Activated naive CD4-positive, alpha-beta T cell treated with anti-CD3 and anti-CD28 coated beads, Interleukin-2, amount 50 U/mL, for 72 hours (primary cell): ENCODE measurements at places on chromosomes 11 and 22. TPM values are rescaled to one million over a fixed set of nuclear protein-coding genes. Genes with fewer than 3 reads are reported as not detected.

Gene MAPK1
- 92.6 TPM for total RNA-seq

DNA sequence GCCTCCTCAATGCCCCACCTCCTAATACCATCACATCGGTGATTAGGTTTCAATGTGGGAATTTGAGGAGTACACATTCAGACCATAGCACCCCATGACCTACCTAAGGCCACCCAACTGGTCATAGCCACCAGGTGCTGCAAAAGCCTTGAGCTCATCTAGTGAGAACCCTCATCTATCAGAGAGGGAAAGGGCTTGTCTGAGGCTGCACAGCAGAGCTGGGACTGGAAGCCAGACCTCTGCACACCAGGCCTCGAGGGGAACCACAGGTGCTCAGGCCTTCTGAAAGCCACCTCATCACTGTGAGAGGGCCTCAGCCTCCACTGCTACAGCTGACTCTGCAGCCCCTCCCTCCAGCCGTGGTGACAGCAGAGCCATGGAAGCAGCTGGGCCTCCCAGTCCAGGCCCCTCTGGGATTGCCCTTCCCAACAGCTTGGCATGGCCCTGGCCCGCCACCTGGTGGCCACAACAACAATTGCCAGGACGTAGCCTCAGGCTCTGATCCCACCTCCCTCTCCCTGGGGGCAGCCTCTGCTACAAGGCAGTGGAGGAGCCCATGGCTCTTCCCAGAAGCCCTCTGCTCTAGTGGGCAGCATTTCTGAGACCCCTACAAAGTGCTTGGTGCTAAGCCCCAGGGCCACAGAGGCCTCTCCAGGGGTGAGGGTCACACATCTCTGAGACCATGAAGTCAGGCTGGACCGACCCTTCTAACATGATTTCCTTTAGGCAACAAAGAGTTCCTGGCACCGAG is 41.0 kb upstream of the PRDM11 start:
- no peak for DNase-seq

DNA sequence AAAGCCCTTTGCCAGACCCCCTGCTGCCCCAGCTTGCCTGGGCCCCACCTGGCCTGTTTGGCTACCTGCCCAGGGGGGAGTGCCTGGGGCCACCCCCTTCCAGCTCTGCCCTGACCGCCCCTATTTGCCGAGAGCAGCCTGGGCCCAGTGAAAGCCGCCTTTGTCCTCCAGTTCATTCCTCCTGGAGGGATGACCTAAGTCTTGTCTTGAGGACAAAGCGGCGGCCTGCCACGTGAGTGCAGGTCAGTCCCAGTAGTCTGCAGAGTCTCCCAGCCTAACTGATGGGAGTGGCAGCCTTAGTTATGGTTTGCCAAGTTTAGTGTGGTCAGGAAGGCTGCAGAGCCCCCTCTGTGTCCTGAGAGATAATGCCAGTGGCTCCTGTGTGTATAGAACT is 115.9 kb upstream of the CRYBB3 start:
- no peak for DNase-seq

DNA sequence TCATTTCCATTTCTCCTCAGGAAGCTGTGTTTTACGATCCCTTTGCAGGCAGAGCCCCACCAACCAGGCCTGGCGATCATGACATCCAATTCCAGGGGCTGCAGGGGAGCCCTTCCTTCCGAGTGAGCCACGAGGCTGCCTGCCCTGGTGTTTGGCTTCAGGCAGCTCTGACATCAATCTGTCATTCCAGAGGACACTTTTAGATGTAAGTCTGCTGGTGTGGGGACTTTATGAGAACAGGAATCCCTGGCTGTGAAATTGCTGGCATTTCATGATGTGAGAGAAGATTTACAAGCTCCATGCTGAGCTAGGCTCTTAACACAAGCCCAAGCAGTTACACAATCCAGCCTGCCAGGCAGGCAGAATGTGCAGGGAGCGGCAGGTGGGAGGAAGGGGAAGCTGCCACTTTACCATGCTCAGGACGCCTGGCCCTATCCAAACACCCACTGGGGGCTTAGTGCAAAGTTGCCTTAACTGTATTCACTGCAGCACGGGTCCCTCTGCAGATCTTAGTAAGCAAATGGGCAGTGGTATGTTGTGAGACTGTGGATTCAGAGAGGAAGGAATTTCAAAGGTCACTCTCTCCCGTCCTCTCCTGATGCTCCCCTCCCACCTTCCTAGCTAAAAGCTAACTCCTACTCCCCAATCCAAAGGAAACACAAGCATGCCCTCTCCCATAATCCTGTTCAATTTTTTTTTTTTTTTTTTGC is 43.4 kb upstream of the MICAL2 start:
- no peak for DNase-seq

- DNase-seq: no peak
These were observed 14.3 kb upstream of the BCL9L start for GRCh38 chr11:118939953-118940598.

Gene EHF
- total RNA-seq: not detected

DNA sequence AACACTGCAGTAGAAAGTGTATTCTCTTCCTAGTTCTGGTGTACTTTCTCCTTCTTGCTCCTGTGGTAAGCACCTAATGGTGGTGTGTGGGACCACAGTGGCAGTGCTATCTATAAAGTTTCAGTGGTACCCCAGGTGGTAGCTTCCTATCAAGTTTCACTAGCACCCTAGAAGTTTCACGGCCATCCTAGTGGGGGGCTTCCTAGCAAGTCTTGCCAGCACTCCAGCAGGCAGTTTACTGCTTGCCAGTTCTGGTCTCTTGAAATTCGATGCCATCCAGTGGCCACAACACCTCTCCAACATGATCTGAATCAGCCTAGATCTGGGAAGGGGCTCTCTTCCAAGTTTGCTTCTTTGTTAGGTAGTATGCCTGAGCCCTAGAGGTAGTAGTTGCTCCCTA is 229.6 kb downstream of the SWAP70 start:
- no peak for DNase-seq

- no peak for DNase-seq
These were observed 1326.4 kb downstream of the BRD1 start for GRCh38 chr22:48501231-48501750.

- no peak for DNase-seq
These were observed 354.9 kb downstream of the TMEM135 start for GRCh38 chr11:87392665-87393064.

GRCh38 chr11:58963551-58964104 is 24.3 kb downstream of the GLYATL1 start:
- no peak for DNase-seq

GRCh38 chr22:24189249-24190158 is 8.2 kb downstream of the SUSD2 start:
- peak; percentile 62 for DNase-seq

DNA sequence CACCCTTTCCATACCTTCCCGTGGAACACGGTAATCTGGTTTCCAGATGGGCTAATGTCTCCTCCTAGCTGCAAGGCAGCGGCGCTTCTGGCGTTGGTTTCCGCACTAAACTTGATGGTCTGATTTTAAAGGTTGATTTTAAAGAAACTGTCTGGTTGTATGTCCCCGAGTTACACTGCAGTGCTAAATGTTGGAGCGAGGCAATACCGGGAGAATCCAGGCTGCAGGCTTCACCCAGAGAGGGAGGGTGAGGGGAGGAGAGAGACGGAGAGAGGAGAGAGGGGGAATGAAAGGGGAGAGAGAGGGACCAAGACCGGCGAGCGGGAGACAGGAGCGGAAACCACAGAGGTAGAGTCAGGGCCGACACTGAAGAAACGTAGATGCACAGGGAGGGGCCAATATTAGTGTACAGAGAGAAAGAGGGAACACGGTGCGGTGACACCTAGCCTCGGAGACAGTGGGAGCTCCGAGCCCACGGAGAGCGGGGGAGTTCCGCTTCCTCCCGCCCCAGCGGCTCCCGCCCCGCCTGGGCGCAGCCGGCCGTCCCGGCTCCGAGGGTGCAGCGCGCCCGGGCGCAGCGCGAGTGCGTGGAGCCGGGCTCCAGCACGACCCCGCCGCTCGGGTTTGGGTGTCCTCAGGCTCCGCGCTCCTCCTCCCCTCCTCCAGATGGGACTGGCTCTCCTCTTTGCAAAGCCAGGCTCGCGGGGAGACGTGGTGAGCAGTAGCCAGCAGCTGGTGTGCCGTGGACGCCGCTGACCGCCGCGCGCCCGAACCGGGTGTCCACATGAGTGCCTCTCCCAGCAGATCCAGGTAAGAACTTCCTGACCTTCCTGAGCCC is 71.9 kb upstream of the GRAMD1B start:
- DNase-seq: no peak

Gene OR6M1
- total RNA-seq: not detected

DNA sequence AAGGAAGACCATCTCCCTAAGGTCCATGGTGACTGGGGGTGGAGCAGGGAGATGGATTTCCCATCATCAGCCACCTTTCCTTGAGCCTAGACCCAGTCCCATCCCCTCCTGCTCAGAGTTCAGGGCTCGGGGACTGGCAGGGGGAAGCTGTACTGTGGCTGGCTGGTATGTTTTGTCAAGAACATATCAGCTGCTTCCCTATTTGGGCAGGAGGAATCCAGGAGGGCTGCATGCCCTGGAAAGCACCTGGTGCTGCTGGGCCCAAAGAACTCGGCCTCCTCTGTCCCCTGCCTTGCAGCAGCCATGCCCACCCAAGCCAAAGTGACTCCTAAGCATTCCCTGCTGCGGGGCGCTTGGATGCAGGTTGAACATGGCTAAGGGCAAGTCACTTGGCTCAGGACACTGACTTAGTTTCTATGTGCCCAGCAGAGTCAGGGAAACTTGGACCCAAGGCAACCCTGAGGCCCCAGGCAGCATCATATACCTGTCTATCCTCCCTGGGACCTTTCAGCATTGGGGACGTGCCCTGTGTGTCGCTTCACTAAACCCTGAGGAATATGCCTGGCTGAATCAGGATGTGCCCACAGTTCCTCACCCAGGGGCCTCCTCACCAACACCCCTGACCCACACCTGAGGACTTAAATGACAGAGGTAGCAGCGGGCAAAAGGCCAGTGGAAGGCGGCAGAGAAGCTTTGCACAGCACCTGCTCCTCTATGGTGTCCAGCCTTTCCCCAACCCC is 43.1 kb downstream of the BUD13 start:
- no peak for DNase-seq

DNA sequence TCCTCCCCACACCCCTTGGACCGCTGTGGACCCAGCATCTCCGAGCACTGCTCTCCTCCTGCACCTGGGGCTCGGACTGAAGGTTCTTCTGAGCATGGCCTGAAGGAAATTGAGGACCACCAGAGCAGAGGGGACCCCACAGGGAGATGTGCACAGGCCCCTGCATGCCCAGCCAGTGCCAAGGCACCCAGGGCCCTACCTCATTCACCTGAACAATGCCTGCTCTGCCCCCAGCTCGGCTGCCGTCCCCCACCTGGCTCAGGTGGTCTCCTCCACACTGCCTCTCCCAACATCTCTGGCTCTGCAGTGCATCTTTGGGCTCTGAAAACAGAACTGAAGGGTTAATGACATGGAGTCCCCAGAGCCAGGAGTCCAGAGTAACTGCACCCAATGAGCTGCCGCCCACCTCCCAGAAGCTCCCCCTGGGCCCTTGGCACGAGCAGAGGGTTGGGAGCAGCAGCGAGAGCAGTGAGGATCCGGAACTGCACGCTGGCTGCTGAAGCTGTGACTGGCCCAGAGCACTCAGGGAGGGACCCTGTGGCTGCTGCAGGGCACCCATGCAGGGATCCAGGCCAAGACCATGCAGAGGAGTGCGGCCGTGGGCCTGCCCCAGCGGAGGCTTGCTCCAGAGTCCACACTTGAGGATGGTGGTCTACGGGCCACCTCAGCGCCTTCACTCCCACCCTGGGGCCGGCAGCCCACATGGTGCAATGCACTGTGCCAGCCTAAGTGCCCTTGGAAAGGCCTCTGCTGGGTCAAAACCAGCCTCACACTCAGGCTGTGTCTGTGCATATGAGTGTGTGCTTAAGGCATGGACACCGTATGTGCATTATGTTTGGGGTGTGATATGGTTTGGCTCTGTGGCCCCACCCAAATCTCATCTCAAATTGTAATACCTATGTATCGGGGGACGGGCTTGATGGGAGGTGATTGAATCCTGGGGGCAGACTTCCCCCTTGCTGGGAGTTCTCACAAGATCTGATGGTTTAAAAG is 686.1 kb downstream of the TBC1D22A start:
- no peak for DNase-seq

DNA sequence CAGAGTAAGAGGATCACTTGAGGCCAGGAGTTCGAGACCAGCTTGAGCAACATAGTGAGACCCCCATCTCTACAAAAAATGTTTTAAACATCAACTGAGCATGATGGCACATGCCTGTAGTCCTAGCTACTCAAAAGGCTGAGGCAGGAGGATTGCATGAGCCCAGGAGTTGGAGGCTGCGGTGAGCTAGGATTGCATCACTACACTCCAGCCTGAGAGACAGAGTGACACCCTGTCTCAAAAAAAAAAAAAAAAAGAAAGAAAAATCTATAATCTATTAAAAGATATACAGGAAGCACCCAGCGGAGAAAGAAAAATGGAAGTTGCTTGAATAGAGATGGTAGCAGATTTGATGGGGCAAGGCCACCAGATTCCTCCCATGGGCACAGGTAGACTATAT is 61.8 kb downstream of the FAM83F start:
- DNase-seq: no peak

Gene TOLLIP
- total RNA-seq: 29.5 TPM

- DNase-seq: no peak
These were observed 35.2 kb upstream of the PRODH start for GRCh38 chr22:18971321-18971751.

DNA sequence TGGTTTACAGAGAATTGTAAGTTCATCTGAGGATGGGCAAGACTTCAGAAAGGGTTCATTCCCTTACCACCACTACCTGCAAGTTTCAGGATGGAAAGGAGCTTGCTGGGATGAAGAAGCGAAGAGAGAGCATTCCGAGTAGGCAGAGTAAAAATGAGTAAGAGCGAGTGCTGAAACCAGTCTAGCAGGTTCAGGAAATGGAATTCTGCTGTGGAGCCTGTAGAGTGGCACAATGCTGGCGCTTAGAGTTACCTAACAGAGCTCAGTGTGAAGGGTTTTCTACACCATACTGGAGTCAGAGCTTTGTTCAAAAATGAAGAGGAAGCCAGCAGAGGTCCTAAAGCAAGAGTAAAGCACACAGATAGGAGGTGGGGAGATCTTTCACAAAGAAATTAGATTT is 179.2 kb upstream of the ZC3H12C start:
- DNase-seq: no peak

GRCh38 chr11:100981196-100981824 is 148.3 kb downstream of the PGR start:
- DNase-seq: no peak

- peak; percentile 66 for DNase-seq
These were observed 884 bp downstream of the IL10RA start for GRCh38 chr11:117986981-117987574.

- DNase-seq: no peak
These were observed 9.4 kb downstream of the VSTM5 start for GRCh38 chr11:93840981-93841380.

GRCh38 chr11:106642331-106642730 is 375.9 kb downstream of the GUCY1A2 start:
- DNase-seq: no peak
